ENCODE measurements at places on chromosomes 1 and 21. TPM values are rescaled to one million over a fixed set of nuclear protein-coding genes. Genes with fewer than 3 reads are reported as not detected.

The INAVA gene
- not detected for total RNA-seq

The RPRD2 gene
- 8.9 TPM for total RNA-seq

The MRPL24 gene
- 112 TPM for total RNA-seq

The ABCA4 gene
- total RNA-seq, result 2.3 TPM

The TSNAX gene
- 26.4 TPM for total RNA-seq
